ENCODE measurements at places on chromosomes 16 and 17.

DNA sequence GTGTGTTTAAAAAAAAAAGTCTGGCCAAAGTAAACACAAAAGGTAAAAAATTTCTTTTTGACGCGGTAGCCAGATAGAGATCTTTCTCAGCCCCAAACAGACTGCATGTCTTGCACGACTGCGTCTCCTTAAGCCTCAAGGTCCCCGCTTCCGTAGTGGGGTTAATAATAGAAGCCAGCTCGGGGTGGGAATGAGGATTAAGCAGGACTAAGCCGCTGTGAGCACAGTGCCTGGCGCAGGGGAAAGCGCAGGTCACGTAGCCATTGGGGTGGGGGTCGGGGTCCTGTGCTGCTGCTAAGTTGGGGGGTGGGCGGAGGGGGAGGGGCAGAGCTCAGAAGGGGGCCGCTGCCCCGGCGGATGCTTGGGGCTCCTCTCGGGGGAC, 521 bp downstream of the GGA2 start:
- peak; percentile 34 for DNase-seq

GRCh38 chr16:354971-355461, 2.5 kb upstream of the AXIN1 start:
- no peak for DNase-seq

- no peak for DNase-seq
These were observed 3.6 kb downstream of the VPS9D1 start for GRCh38 chr16:89716916-89717687.

DNA sequence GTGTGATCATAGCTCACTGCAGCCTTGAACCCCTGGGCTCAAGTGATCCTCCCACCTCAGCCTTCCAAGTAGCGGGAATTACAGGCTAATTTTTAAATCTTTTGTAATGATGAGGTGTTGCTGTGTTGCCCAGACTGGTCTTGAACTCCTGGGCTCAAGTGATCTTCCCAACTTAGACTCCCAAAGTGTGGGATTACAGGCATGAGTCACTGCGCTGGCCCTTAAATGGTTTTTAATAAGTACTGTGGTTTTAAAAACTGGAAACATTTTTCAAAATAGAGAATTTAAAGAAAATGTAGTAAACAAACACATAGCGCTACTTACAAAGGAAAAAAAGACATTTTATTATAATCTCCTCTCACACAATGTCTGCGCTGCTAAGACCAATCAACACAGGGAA, 32.2 kb downstream of the MARCHF10 start:
- no peak for DNase-seq

- DNase-seq = no peak
These were observed 124.0 kb downstream of the ABCC6 start for GRCh38 chr16:16099320-16099719.

DNA sequence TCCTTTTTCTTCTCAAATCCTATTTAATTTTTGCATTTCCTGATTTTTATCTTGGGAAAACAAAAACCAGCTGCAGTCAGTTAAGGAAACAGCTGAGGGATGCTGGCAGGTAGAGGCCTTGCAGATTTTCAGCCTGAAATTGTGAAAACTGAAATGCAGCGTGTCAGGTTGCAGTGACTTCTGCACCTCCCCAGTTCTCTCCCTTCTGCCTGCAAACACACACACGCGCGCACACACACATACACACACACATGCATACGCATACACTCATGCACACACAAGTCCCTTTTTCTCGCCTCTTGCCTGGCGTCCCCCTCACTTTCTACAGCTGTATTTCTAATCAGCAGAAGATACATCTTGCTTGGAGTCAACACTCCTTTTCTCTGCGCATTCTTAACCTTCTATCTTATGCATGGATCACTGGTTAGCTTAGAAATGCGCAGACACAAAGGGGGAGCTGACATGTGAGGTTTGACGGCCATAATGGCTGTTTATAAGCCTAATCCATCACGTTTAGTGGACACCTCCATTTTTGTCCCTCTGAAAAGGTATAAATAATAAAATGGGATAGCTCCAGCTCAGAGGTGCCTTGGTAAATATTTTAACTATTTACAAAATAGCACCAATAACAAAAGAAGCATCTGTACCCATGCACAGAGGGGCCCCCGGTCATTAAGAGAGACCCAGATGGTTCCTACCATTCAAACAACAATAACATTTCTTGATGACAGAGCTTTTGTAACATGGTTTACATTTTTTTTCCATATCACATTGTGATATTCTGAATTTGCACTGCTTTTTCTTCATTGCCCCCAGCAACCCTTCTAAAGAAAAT, 392.1 kb upstream of the SALL1 start:
- no peak for DNase-seq

DNA sequence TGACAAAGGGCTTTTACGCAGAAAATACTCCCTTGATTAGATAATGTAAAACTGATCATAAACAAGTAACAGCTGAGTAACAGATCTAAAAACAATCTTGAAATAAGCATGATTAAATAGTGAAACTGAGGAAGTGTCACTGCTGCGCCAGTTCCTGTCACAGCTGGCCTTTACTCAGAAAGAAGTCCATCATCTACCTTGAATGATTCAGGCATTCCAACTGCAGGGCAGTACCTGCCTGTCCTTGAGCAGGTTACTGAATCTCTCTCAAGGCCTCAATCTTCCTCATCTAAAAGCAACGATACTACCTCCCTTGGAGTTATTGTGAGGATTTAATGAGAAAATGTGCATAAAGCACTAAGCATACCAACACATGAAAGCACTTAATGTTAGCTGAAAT, 12.7 kb downstream of the PHLPP2 start:
- no peak for DNase-seq

GRCh38 chr17:81487487-81488275, 24.9 kb downstream of the ACTG1 start:
- peak; percentile 72 for DNase-seq

DNA sequence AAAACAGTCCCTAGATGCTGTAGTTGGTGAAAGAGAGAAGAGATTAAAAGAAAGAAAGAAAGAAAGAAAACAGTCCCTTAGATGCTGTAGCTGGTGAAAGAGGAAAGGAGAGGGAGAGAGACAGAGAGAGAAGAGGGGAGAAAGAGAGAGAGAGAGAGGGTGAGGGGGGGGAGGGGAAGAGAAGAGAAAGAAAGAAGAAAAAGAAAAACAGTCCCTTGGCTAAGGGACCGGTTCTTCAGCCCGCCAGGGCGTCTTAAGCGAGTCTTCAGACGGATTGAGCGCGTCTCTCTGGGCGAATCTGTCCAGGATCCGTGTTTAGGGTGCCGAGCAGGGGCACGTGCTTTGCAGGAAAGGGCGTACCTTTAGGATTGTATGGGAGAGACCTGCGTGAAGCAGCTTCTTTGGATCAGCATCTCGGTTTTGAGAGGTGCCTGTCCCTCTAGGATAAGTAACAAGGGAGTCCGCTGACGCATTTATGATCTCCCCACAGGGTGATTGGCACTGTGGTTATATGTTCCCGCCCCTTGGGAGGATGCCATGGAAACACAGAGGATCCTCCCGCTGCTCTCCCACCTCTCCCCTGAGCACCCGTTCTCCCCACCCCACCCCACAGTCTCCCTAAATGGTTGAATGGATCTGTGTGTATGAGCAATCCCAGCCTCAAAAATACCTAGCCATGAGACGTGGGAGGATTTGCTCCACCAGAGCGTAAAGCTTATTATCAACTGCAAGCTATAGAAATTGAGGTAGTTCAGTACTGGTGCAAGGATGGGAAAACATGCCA, 16.7 kb downstream of the GNGT2 start:
- DNase-seq = peak; percentile 2

DNA sequence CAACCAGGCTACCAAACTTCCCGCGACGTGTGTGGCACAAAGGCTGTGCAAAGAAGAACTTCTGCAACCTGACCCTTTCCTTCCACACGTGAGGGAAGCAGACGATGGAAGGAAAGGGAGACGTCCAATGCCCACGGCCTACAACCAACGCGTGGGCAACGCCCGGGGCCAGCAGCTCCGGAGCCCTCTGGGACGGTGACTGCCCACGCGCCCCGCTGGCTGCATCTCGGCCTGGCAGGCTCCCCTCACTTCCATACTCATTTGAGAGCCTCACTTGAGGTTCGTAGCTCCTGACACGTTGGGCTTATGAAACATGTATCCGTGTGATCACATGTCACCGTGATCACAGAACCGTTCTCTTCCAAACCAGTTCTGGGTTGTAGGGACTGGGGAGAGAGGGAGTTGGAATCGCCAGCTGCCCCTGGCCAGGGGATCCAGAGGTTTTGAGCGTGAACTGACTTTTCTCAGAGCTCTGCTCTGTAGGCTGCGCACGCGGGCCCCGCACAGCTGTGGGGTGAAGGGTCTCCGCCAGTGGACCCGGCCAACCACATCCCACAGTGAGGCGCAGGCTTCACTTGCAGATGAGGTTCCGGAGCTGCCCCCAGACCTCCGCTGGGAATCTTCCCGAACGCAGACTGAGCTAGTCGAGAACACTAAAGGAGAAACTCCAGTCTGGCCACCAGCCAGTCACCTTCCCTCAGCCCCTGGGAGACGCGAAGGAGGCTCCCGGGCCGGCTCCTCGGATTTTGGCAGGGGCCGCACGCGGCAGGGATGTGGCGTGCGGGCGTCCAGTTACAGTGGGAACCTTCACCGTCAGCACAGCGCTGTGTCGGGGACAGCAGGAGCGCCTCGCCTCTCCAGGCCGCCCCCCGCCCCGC, 1.0 kb downstream of the LMF1 start:
- no peak for DNase-seq

- no peak for DNase-seq
These were observed 6.2 kb downstream of the STXBP4 start for GRCh38 chr17:54974759-54975158.

- DNase-seq = no peak
These were observed 47.1 kb downstream of the BCL7C start for GRCh38 chr16:30846649-30847402.

DNA sequence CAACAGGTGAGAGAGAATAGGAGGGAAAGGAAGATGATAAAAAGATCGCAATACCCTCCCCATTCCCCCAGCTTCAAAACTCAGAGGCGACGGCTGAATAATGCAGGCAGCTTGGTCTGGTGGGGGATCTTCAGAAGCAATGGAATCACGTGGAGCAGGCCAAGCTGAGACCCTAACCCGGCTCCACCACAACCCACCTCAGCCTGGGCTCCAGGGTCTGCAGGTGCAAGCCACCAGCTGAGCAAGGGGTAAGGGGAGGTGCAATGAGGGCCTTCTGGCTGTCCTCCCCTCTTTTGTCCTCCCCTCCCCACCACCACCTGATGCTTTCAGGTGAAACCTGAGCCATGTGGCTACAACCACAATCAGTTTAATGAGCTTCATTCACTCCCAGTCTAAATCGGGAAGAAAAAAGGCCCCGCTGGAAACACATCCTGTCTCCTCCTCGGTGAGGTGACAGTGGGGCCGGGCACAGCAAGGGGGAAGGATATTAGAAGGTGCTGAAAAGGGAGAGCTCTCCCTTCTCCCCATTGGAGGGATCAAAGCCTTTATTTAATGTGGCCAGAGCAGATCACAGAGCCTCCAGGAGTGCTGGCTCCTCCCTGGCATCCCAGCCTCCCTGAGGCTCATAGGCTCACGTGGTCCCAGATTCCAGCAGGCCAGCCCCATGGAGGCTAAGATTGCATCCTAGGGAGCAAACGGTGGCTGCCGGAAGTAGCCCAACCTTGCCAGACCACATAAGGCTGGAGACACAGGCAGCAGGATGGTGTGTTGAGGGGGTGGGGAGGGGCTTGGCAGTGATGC, 261.0 kb downstream of the SOX9 start:
- DNase-seq = peak; percentile 33

- DNase-seq = no peak
These were observed 378.8 kb upstream of the TNRC6C start for GRCh38 chr17:77579682-77580081.

DNA sequence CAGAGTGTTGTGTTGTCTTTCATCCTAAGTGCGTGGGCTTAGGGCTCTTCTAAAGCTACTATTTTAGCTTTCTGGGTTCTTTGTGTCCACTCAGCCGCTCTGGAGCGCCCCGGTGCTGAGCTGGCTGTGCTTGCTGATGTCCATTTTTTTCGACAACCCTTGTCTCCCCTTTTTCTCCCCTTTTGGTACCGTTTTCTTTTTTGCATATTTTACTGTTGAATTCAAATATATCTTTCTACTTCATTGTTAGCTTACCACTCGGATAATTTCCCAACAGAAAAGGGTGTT, 1.2 kb downstream of the SRRM2 start:
- no peak for DNase-seq

GRCh38 chr17:74316220-74316619, 9.8 kb upstream of the KIF19 start:
- DNase-seq = no peak

GRCh38 chr17:74457146-74457819, 9.2 kb upstream of the CD300A start:
- peak; percentile 45 for DNase-seq

DNA sequence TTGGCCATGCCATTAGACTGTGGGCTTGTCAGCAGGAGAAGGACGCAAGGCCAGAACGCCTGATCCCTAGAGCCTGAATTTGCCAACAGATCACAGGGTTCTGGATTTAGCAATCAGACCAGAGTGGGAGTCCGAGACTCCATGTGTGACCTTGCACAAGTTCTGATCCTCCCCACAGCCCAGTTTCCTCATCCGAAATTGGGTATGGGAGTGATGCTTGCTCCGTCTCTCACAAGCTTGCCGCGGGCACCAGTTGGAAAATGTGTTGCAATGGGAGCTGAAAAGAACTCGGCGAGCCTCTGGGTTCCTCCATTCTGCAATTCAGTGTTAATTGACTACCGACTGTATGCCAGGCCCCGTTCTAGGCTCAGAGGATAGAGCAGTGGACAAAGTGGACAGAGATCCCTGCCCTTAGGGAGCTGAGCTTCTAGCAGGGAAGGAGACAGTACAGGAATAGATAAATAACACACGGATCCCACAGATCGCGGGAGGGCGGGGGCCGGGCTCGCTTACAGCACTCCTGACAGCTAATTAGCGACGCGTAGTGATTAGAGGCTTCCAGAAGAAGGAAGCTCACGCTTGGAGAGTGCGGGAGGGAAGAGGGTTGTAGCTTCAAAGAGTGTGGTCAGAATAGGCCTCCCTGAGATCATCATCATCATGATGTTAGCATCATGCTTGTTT, 150.4 kb upstream of the CIBAR2 start:
- no peak for DNase-seq

- DNase-seq = peak; percentile 2
These were observed 769.0 kb downstream of the KCNJ2 start for GRCh38 chr17:70938336-70938735.

DNA sequence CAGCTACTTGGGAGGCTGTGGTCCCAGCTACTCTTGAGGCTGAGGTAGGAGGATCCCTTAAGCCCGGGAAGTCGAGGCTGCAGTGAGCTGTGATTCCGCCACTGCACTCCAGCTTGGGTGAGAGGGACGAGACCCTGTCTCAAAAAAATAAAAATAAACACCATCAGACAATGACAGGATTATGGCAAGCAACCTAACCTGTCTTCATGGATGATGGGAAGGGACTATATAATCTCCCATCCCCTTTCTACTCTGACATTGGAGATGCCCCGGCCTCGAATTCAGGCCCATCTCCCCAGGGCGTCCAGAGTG, 893 bp downstream of the TRIM25 start:
- DNase-seq = no peak

- no peak for DNase-seq
These were observed 238.5 kb downstream of the ZFHX3 start for GRCh38 chr16:72809446-72809845.

- no peak for DNase-seq
These were observed 53.0 kb downstream of the SOCS3 start for GRCh38 chr17:78306913-78307312.

All from NCI-H1092 treated with DMSO at 0.1 percent for 48 hours (cell line).